ENCODE measurements at places on chromosomes 12 and 14. TPM values are rescaled to one million over a fixed set of nuclear protein-coding genes. Genes with fewer than 3 reads are reported as not detected.

The GRIP1 gene
- polyA plus RNA-seq = 26.7 TPM

DNA sequence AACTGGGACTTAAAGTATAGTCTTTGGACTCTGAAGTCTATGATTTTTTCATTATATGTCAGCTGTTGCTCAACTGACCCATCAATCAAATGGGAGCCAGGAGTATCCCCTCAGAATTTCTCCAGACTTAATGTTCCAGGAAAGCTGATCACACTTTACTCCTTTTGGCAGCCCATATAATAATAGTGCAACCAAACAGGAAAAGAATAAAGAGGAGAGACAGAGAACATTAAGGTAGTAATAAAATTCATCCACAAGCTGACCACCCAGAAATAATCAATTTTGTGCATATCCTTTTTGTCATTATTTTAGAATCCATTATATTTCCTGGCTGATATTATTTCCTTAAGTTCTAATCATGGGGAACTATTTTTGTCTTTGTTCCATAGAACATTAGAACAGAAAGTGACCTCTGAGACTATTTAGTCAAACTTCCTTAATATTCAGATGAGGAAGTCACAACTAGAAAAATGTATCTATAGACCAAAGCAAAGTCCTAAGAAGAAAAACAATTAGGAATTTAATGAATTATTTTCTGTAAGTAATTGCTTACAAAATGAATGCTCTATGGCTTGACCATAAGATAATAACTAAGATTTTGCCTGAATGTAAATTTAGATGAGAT is 238.1 kb upstream of the SEL1L start:
- DNase-seq = no peak

DNA sequence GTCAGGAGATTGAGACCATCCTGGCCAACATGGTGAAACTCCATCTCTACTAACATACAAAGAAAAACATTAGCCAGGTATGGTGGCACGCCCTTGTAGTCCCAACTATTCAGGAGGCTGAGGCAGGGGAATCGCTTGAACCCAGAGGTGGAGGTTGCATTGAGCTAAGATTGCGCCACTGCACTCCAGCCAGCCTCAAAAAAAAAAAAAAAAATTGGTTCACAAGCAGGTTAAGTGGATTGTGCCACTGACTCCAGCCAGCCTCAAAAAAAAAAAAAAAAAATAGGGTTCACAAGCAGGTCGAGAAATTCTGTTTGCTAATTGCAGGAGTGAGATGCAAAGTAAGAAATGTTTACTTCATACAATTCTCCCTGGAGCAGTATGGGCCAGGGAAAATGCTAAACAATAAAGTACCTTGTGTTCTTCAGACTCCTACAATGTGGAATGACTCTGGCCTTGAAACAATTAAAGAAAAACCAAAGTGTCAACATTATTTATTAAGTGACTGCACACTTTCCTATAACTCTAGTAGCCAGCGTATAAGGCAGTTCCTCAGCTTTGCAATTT is 6.1 kb downstream of the EDDM3B start:
- no peak for DNase-seq

The DENND5B gene
- polyA plus RNA-seq = 28.4 TPM

GRCh38 chr12:81558031-81558430 is 201.1 kb downstream of the PPFIA2 start:
- no peak for DNase-seq

GRCh38 chr14:77290705-77291104 is 19.7 kb upstream of the NGB start:
- DNase-seq = no peak

GRCh38 chr14:65415613-65416012 is 3.1 kb downstream of the FUT8 start:
- DNase-seq = no peak

The PPM1H gene
- 27.1 TPM for polyA plus RNA-seq

GRCh38 chr12:56377310-56377988 is 14.8 kb upstream of the APOF start:
- no peak for DNase-seq

The DNAI7 gene
- polyA plus RNA-seq = 9.0 TPM

- no peak for DNase-seq
Observed at GRCh38 chr12:120466560-120467315, 2.8 kb downstream of the SRSF9 start.

The ASCL1 gene
- 0.22 TPM for polyA plus RNA-seq

DNA sequence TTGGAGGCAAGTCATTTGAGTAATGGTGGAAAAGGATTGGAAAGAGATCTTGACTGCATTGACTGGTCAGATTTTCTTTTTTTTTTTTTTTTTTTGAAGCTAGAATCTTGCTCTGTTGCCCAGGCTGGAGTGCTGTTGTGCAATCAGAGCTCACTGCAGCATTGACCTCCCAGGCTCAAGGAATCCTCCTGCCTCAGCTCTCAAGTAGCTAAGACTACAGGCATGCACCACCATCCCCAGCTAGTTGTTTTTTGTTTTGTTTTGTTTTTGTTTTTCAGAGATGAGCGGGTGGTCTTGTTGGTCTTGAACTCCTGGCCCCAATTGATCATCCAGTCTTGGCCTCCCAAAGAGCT is 30.9 kb upstream of the FAM222A start:
- no peak for DNase-seq

DNA sequence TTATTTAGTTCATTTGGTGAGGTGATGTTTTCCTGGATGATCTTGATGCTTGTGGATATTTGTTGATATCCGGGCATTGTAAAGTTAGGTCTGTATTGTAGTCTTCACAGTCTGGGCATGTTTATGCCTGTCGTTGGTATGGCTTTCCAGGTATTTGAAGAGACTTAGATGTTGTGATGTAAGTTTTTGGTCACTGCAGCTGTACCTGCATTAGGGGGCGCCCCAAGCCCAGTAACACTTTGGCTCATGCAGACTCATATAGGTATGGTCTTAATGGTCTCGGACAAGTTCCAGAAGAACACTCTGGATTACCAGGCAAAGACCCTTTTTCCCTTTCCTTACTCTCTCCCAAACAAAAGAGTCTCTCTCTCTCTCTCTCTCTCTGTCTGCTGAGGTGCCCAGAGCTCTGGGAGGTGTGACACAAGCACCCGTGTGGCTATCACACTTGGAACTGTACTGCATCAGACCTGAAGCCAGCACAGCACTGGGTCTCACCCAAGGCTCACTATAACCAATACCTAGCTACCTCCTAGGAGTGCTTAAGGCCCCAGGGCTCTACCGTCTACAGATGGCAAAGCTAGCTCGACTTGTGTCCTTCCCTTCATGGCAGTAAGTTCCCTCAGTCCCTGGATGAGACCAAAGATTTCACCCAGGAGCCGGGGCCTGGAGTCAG is 425.8 kb upstream of the ATXN7L3B start:
- no peak for DNase-seq

GRCh38 chr12:132389526-132390286 is 60.3 kb upstream of the GALNT9 start:
- no peak for DNase-seq

- no peak for DNase-seq
Observed at GRCh38 chr12:75162845-75163244, 46.8 kb downstream of the KCNC2 start.

- no peak for DNase-seq
Observed at GRCh38 chr12:78530100-78530765, 334.3 kb upstream of the SYT1 start.

GRCh38 chr12:28909291-28909690 is 239.8 kb upstream of the FAR2 start:
- no peak for DNase-seq

- DNase-seq = no peak
Observed at GRCh38 chr12:94849411-94849976, 154.0 kb downstream of the NDUFA12 start.

The RTL1 gene
- 0.04 TPM for polyA plus RNA-seq

GRCh38 chr12:29534935-29535334 is 37.4 kb upstream of the OVCH1 start:
- no peak for DNase-seq

- DNase-seq = no peak
Observed at GRCh38 chr14:93010522-93011140, 87.7 kb downstream of the CHGA start.

GRCh38 chr14:51462182-51462581 is 189.5 kb upstream of the FRMD6 start:
- no peak for DNase-seq

DNA sequence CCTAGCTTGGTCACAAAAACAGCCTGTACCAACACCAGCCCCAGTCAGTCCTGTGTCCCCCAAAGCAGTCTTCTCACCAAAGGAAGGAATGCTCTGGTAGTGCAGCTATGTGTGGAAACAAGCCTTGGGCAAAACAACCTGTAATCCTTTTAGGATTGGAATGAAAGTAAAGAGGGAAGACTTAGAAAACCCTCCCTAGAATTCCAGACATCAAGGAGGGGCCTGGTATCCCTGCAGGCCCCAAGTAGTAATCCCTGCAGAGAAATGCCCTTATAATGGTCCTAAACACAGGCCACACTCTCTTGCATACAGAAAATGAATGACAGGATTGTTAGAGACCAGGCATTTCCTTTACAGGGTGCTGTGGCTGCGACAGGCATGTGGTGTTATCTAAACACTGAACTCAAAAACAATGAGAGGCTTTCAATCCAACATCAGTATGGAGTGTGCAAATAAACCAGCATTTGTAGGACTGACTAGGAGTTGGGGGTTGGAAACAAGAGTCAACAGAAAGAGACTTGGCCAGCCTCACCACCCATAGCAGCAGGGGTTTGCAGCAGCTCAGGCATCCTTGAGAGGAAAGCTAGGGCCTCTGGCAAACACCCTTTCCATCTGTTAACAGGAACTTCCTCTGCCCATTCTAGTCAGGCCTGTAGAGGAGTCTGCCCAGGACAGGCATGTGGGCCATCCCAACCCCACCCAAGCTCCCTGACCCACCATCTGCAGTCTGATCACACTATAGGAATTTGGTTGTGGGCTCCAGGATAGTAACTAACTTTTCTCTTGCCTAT is 59.1 kb downstream of the DCAF5 start:
- no peak for DNase-seq

The CIDEB gene
- polyA plus RNA-seq = 28.8 TPM

The AMN gene
- 42.7 TPM for polyA plus RNA-seq

GRCh38 chr12:56120158-56120846 is 2.2 kb downstream of the ZC3H10 start:
- DNase-seq = no peak

DNA sequence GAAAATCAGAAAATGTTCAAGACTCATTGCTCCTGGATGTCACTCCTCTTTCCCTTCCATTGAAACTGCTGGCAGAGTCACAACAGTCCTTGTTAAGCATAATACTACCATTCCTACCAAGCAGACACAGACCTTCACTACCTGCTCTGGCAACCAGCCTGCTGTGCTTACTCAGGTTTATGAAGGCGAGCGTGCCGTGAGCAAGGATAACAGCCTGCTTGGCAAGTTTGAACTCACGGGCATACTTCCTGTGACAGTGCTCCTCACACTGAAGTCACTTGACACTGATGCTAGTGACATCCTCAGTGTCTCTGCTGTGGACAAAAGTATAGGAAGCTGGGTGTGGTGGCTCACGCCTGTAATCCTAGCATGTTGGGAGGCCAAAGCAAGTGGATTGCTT is 15.7 kb upstream of the PHETA1 start:
- no peak for DNase-seq

- DNase-seq = no peak
Observed at GRCh38 chr12:108697905-108698304, 33.4 kb downstream of the CORO1C start.

DNA sequence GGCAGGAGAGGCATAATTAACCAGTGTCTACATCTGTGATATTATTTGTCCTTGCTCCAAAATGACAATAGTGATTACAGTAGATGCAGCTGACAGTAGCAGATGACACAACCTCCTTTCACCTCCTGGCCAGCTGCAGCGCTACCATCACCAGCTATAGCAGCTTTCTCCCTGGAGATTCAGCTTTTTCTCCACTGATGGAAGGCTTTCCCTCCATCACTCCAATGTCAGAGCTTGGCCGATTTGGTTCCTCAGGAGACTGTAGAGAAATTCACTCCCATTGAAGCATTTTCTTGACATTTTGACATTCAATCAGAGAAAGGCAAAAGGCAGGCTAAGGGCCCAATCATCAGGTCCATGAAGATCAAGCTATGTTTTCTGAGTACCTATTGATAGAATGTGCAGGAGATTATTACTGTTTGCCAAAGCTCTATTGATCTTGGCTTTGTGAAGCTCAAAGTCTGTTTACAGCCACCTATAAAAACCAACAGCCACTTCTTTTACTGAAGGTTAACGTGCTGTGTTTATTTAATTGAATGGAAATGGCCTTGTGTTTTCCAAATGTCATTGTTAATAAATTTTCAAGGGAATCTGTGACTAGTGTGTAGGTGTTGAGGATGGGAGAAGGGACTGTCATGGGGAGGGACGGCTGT is 785.1 kb downstream of the DIO2 start:
- no peak for DNase-seq

- no peak for DNase-seq
Observed at GRCh38 chr12:133129368-133130037, 571 bp downstream of the ZNF891 start.

The CPSF2 gene
- 77.9 TPM for polyA plus RNA-seq

GRCh38 chr12:132071040-132071810 is 72.9 kb downstream of the DDX51 start:
- no peak for DNase-seq

The MRPL52 gene
- polyA plus RNA-seq = 108 TPM

The DDX11 gene
- 44.1 TPM for polyA plus RNA-seq

The AHSA1 gene
- 217 TPM for polyA plus RNA-seq

The FZD10 gene
- 2.5 TPM for polyA plus RNA-seq

GRCh38 chr12:89523843-89524540 is 604 bp downstream of the GALNT4 start:
- DNase-seq = no peak

DNA sequence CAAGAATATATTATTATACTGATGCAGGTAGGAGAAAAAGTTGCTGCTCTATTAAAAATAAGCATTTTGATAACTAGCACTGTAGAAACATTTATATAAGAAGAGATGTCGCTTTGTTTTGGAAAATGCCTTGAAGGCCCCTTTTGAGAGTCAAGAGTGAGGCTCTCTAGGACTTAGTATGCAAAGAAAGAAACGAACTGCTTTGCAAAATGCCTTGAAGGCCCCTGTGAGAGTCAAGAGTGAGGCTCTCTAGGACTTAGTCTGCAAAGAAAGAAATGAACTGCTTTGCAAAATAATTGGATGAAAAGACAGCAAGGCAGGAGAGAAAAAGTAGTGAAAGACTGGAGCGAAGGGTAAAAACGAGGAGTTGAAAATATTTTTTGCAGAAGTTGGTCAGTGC is 65.9 kb downstream of the AVPR1A start:
- DNase-seq = no peak

GRCh38 chr14:63345826-63346225 is 27.1 kb upstream of the GPHB5 start:
- no peak for DNase-seq

DNA sequence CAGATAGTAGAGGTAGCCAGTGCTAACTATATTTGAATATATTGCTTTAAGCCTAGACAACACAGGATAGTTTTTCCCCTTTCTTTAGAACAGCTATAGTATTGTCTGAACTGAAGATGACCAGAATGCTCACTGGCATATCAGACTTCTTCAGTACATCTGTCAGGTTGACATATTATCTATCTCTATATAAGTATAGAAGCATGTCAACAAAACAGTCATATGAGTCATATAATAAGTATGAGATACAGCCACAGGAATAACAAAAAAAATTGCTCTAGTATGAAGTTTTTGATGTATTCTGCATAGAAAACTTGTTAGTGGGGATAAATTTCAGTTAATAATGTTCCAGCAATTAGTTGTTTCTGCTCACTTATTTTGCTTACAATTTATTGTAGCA is 767.7 kb downstream of the LRFN5 start:
- DNase-seq = no peak

Data from renal cortex interstitium (tissue), 15 donors.